ENCODE measurements at places on chromosomes 11 and 22.

- no peak for DNase-seq
Measured at GRCh38 chr22:41777749-41778425, 22.6 kb upstream of the CCDC134 start.

GRCh38 chr22:29092243-29092642 is 19.4 kb downstream of the KREMEN1 start:
- DNase-seq = no peak

- DNase-seq = no peak
Measured at GRCh38 chr22:23218867-23219251, 38.5 kb downstream of the BCR start.

- no peak for DNase-seq
Measured at GRCh38 chr11:99987821-99988470, 699.1 kb upstream of the ARHGAP42 start.

DNA sequence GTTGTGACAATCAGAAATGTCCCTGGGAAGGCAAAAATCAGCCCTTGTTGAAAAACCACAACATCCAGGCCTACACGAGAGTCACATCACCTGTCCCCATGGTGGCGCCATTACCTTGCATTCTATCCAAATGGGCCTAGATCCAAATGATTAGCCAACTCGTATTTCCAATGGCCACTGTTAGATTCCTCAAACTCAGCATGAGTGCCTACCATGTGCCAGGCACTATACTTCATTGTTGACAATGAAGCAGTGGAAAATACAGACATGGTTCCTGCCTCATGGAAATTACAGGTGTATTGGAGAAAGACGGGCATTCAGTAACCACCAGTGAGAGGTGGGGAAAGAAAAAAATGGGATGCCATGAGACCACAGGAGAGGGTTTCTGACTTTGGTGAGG is 29.8 kb upstream of the CREB3L1 start:
- no peak for DNase-seq

DNA sequence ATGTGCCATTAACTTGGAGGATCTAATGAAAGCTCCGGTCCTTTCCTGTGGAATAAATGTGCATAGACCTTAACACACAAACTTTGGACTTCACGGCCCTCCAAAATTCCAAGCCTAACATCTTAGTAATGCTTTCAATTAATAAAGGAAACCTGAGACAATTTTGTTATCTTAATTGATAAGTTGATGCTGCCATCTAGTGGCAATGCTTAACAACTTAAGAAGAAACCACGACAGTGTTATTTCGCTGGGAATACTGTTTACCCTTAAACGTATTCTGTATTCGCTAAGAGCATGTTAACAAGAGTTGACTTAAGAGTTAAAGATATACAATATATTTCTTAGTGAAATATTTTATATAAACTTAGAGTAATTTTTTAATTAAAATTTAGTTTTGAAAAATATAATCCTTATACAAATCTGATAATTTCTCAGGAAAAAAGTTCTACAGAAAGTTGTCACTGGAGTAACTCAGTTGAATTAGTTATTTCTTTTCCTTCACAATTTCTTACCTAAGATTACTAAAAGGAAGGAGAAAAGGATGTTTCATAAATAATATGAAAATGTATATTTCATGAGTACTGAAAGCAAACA is 35.0 kb upstream of the OR9G4 start:
- no peak for DNase-seq

DNA sequence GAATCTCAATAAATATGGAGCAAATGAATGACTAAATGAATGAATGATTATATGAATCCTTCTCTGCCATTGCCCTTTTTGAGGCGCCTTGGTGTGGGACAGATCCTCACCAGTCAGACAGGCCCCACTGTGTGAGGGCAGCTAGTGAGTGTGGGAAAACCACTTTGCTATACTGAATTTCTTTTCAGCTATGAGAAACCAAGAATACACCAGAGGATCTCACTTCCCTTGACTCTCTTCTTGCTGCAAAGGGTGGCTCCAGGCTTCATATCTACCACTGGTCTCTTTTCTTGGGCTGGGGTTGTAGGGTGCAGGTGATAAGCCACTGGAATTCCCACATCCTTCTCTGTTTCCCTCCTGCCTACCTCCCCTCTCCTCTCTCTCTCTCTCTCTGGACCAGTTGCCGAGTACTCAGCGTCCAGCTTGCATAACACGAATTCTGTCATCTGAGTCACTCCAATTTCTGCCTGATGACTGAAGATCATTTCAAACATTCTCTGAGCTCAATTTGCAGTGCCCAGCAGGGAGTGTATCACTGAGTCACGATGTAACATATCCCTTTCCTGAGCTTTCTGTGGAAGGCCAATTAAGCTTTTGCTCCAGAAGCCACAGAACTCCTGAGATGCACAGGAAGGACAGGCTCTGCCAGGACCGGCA is 304.3 kb upstream of the NCAM1 start:
- DNase-seq = no peak

- DNase-seq = no peak
Measured at GRCh38 chr11:22780952-22781593, 48.5 kb downstream of the SVIP start.

DNA sequence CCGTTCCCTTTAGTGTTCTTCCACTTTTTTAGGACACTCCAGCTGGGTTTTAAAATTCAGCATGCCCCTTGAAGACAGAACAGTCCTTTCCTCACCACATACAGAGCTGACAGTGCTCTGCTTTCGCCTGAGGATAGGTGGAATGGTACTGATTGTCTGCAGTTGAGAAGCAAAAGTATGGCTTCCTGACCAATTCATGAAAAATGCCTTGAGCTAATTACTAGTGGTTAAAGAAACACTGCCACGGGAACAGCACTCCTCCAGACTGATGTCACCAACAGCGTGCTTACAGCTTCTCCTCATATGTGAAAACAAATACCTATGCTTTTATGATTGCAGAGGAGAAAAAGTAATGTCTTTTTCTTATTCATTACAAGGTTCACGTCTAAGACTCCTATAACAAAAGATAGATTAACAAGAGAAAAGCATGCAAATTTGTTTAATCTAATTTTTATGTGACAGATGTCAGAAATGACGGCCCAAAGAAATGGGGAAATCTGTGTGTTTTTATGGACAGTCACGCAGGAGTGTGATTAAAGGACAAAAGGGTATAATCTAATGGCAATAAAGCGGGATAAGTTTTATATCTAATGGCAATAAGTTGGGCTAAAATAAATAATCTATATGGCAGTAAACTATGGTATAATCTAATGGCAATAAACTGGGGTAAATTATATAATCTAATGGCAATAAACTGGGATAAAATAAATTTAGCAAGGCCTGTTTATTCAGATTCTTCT is 123.4 kb upstream of the ARHGAP42 start:
- DNase-seq = no peak

DNA sequence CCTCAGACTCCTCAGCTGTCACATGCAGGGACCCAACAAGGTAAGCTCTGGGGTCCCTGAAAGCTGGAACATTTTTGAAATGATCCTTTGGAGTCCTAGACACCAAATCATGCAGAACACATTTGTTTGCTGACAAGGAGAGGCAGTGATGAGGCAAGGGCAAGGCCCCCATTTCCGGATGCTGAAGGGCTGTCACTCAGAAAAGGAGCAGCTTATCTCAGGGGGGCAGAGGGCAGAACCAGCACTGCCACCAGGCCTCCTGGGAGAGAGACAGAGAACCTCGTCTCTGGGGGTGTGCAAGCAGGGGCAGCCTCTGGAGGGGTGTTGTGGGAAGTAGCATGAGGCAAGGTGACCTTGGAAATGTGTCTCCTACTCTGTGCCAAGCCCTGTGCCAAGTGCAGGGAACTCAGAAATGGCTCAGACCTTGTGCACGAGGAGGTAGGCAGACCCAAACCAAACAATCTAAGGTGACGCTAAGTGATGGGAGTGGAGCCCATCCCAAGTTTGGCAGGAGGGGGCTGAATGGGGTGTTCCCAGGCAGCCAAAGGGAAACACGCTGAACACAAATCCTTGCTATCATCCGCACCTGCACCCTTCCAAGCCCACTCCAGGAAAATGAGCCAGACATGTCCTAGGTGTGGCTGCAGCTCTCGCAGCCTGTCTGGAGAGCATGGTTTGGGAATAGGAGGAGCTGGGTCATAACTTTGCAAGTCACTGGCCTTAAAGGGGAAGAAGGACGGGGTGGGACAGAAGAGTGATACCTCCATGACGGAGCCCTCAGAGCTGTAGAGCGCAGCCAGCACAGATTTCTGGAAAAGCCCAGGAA is 94.2 kb downstream of the PDE2A start:
- DNase-seq = no peak

DNA sequence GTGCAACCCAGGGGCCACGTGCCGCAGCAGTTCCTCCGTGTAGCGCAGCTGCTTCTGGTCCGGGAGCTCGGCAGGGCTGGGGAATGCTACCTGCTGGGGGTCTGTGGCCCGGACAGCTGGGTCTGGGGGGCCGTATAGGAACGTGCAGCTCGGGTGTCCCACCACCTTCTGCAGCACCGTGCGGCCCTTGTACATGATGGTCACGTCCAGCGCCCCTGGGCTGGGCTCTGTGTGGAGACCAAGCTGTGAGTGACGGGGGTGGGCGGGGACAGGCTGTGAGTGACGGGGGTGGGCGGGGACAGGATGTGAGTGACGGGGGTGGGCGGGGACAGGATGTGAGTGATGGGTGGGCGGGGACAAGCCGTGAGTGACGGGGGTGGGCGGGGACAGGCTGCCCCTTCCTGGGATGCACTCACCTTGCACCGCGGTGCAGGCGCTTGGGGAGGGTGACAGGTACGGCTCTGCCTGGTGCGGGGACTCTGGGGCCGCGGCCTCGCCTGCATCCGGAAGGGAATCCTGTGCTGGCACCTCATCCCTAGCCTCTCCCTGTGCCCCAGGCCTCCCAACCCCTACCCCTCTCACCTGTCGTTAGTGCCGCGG is 2.3 kb downstream of the IRF7 start:
- DNase-seq = peak; percentile 72

- no peak for DNase-seq
Measured at GRCh38 chr11:15695096-15695721, 580.5 kb downstream of the INSC start.

- no peak for DNase-seq
Measured at GRCh38 chr11:111354601-111354891, 24.5 kb downstream of the POU2AF1 start.

DNA sequence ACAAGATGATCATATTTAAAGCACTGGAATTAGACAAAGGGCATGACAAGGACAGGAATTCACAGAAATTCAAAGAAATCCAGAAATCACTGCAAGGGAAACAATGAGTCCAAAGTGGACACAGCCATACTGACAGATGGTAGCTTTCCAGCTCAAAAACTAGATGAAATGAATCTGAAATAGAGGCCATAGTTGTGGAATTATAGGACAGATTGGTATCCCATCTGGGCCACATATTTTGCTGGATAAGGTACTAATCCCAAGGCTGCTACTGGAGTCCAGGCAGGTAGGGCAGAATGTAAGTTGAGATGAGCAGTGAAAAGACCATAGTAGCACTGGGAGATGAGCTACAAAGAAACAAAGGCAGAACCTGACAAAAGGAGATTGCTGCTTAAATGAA is 258.3 kb upstream of the ANO3 start:
- no peak for DNase-seq

DNA sequence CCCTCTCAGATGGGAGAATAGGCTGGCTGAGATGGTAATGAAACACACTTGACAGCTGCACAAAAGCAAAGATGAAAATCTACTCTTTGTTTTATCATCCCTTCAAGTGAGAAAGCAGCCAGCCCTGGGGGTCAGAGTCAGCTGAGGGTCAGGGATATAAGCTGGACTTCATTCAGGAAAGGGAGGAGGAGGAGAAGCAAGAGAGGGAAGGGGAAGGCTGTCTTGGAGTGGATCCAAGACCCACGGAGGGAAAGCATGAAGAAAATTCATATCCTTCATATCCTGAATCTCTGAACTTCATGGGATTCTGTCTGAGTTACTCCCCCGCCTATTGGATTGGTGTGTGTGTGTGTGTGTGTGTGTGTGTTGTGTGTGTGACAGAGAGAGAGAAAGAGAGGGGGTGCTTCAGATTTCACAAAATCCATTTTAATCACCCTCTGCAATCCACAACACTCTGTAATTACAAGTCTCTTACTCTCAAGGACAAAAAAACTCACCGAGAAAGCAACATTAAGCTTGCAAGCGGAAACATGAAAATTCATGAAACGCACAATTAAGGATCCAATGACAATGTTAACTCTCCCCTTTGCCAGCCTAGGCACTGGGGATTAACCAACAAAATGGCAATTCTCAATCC is 327.7 kb downstream of the TENM4 start:
- no peak for DNase-seq

GRCh38 chr11:2860636-2861035 is 24.9 kb downstream of the CDKN1C start:
- no peak for DNase-seq

GRCh38 chr11:58027341-58027740 is 3.4 kb upstream of the OR6Q1 start:
- no peak for DNase-seq

GRCh38 chr11:78379039-78379670 is 38.5 kb downstream of the GAB2 start:
- no peak for DNase-seq

DNA sequence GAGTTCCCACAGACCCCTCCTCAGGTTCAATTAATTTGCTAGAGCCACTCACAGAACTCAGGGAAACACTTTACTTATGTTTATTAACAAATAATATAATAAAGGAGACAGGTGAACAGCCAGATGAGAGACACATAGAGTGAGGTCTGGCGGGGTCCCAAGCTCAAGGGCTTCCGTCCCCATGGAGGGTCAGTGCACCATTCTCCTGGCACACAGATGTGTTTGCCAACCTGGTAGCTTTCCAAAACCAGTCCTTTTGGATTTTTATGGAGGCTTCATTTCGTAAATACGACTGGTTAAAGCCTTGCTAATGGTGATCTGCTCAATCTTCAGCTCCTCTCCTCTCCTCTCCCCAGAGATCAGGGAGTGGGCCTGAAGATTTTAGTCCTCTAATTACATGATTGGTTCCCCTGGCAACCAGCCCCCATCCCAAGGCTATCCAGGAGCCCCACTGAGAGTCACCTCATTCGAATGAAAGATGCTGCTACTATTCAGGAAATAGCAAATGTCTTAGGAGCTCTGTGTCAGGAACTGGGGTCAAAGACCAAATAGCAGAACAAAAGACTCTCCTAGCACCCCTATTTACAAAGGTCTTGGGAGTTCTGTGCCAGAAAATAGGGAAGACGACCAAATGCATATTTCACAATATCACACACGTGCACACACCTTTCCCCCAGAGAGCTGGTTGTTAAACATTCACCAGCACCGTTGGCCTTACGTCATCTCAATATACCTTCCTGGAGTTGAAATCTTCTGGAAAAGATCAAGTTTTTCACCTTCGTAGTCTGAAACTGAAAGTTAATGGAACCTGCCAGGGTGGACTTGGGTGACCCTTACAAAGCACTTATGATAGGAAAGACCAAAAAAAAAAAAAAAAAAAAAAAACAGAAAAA is 23.8 kb upstream of the CAPRIN1 start:
- no peak for DNase-seq
